Renal pelvis (tissue), 12 donors: ENCODE measurements at places on chromosomes 1 and 21. TPM values are rescaled to one million over a fixed set of nuclear protein-coding genes. Genes with fewer than 3 reads are reported as not detected.

DNA sequence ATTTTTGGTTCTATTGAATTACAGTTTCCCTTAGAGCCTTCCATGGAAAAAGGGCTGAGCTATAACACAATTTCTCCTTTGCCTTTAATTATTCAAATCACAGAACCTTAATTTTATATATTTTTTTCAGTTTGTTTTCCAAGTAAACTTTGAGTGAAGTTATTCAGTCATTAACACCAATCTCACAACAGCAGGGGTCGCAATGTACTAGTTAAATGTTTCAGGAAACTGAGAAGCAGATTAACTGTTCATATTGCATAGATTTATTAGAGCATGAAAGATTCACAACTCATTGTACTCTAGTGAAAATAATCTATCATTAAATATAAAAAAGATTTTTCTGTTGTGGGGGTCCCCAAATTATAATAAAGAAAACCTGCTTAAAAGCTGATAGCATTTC lies 64.1 kb downstream of the KIFAP3 start:
- peak; percentile 27 for DNase-seq

Gene OXCT2
- 0.56 TPM for polyA plus RNA-seq

GRCh38 chr1:17494114-17494729 lies 45.3 kb upstream of the ARHGEF10L start:
- DNase-seq: no peak

- no peak for DNase-seq
Observed at GRCh38 chr1:90162216-90162615, 167.3 kb downstream of the ZNF326 start.

DNA sequence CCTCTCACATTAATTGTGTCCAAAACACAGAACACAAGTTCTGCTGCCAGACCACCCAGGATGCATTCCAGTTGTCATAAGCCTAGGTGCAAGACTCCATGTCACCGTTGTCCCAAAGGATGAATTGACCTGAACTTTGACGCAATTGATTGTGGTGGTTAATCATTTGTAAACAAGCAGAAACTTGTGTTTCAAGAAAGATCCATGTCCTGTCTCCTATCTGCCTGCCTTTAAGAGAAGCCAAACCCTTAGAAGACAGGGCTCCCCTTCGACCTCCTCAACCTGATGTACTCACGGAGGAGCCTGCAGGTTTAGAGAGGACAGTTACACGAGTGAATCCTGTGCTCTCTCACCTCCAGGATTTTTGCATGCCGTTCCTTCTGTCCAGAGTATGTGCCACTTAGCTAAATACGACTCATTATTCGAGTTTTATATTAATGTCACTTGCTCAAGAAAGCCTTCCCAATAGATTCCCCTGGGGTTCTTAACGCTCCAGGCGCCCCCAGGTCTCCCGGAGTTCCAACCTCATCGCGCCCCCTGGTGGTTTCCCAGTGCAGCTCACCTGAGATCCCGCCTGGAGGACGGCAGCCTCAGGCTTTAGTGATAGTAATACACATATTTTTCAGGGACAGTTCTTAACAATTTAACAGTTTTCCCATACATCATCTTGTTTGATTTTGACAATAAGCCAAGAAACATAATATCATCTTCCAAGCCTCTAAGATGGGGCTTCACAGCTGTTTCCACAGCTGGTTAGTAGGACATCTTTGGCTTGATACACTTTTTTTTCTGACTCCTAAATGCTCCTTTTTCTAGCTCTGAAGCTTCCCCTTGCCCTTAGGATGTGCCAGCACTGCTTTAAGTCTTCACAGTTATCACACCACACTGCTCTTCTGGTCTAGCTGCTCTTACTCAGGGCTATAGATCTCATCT lies 2.4 kb upstream of the C8B start:
- peak; percentile 9 for DNase-seq

DNA sequence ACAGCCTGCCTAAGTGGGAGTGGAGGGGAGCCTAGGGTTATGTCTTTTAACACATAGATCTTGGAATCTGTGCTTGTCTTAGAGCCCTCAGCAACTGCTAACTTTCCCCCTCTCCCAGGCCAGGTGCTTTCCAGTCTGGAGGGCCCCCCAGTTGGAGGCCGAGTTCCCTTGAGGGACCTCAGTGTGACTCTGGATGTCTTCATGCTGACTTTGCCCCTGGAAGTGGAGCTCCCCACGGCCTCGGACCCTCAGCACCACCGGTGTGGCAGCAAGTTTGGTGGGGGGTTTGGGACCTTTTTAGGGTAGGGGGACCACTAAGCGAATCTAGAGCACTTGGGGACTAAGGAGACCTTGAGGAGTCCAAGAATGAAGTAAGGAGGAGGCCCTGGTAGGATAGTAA lies 22.9 kb downstream of the HYI start:
- DNase-seq: no peak

GRCh38 chr1:145714524-145715111 lies 4.7 kb upstream of the CD160 start:
- DNase-seq: no peak

DNA sequence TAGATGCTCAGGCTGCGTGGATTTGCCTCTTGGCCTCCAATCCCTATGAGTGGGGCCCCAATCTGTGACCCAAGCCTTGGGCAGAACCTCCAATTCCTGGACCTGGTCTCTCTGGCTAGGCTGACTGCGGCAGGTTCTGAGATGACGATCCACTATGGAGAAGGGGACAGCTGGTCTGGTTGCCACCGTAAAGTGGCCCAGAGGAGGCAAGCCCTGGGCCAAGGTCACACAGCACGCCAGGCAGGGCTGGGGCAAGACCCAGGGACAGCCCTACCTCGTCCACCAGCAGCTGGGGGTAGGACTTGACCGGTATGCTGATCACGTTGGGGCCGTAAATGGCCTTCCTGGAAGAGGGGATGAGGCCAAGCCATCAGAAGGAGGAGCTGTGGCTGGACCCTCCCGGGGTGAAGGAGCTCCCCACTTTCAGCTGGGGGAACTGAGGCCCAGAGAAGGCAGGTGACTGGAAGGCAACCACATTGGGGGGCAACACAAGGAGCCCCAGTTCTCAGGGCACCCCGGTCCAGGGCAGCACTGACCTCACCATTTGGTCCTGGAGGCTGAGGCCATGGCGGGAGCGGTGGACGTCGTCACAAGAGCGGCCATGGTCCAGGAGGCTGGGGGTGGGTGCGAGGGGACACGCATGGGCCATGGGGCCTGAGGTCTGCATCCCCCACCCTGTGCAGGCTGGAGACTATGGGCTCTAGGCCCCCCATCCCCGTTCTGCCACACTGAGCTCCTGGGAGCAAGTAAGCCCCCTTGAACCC lies 9.8 kb downstream of the ATP13A2 start:
- DNase-seq: no peak

DNA sequence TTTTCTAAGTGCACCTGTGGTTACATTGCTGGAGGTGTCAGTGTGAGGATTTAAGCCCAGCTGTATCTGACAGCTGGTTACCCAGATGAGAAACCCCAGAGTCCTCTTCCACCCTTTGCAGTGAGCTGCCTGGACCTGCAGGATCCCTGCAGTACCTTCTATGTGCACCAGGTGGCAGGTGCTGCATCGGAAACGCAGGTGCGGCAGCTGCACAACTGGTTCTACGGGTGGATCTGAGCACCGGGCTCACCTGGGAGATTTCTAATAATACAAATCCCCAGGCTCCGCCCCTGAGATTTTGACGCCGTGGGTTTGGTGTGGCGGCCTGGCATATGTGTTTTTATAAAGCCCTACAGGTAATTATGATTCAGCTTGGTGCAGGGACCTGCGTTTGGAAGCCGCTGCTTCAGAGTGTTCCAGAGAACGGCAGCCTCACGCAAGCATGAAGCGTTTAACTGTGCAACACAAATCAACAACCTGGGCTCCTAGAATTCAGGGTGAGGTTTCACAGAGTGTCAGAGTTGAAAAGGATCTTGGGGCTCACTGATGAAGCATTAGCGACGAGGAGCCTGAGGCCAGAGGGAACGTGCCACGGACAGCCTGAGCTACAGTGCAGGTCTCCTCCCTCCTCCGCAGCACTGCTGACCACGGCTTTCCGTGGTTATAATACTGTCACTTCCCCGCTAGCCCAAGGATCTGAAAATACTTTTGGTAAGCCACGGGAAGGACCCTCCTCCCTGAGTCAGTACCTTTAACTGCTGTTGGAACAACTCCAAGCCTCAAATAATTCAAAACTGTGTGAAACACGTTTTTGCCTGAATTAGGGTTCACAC lies 96.7 kb upstream of the TRABD2B start:
- peak; percentile 87 for DNase-seq

Gene TRIM67
- 0.11 TPM for polyA plus RNA-seq

DNA sequence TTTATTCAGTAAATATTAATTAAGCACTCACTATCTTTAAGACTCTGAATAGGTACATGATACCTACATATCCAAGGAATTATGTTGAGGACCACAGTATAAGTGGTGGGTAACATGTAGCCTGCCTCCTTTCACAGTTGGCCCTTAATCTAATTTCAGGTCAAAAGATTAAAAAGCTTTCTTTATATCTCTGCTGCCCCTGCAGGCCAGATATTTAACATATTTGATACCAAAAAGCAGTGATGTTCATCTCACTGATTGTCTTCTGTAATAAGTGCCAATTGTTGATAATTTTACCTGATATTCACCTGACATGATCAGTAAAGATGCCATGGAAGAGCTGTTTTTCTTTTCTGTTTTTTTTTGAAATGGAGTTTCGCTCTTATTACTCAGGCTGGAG lies 36.5 kb downstream of the RLF start:
- no peak for DNase-seq

GRCh38 chr1:164846731-164847691 lies 288.0 kb downstream of the PBX1 start:
- DNase-seq: no peak

Gene S100A8
- polyA plus RNA-seq: 17.8 TPM

DNA sequence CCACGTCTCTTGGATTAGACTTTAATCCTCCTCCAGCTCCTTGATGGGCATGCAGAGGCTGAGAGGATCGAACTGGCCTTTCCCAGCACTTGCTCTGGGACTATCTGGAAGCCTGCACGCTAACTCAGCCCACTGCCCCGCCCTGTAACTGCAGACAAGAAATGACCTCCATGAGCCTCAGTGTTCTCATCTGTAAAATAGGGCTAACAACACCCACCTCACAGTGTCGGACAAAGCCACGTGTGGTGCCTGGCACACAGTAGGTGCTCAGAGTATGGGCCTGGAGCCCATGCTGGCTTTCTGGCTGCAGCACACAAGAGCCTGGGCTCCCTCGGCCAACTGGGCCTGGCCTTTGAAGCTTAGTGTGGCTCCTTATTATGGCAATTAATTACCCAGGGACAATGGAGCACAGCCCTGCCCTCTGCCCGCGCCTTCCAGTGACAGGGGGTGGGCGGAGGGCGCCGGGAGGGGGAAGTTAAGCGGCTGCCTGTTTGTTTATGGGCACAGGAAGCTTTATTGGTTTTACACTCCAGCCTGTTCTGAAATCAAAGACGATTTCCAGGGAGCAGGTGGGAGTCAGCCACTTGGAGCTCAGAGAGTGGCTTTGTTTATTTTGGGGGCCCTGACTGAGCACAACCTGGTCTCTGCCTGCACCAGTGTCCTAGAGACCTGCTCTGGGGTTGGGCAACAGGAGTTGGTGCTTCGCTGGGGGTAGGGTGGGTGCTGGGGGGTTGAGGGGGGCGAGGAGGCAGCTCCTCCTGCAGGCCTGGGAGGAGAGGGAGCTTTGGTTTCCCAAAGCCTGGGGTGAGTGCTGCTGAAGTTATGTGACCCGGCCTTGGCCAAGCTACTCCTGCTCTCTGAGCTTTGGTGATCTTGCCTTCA lies 31.0 kb downstream of the PAX7 start:
- no peak for DNase-seq

Gene LEMD1
- polyA plus RNA-seq: 4.6 TPM

- DNase-seq: no peak
Observed at GRCh38 chr1:68128157-68128556, 77.7 kb upstream of the DIRAS3 start.

DNA sequence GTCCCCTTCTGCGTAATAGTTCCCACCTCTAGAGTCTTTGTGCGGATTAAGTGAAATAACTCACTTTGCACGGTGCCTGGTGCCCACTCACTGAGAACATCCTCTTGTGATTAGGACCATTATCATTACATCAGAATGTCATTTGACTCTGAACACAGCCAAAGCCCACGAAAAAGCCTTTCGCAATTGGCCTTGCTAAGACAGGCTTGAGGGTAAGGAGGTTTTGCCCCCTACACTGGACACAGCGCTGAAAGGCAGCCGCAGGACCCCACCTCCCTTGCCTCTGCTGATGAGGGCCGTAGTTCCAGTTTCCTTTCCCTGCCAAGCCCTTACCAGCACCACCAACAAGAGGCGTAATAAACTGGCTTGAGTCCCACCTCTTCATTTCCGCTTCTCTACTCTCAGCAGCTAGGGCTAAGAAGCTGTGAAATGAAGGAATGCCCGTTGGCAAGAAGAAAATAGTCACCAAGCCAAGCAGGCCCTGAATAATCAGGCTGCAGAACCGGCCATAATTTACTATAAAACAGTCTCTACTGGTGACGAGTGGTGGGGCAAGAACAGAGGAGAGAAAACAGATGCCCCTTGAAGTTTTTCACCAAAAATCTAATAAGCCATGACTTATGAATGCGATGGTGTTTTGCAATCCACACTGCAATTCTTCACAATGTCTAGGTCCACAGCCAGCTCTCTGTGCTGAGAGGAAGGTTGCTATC lies 53.1 kb downstream of the SH3GLB1 start:
- DNase-seq: no peak

Gene HSF2BP
- polyA plus RNA-seq: 2.6 TPM

Gene UBL4B
- polyA plus RNA-seq: not detected

GRCh38 chr21:45580576-45581321 lies 38.5 kb upstream of the SLC19A1 start:
- no peak for DNase-seq

DNA sequence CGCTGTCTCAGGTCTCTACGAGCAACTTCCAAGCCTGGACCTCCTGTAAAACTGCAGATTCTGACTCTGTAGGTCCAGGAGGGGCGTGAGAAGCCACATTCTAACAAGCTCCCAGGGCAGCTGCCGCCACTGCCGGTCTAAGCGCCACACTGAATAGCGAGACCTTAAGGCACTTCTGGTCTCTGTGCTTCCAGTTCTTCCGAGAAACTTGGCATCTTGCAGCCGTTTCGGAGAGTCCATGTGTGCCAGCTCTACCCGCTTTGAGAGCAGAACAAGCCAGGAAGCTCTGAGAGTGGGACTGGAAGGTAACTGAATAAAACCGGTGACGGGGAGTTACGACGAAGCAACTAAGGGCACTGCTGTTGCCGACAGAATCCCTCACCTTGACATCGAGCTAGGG lies 12.5 kb downstream of the AGT start:
- DNase-seq: no peak

DNA sequence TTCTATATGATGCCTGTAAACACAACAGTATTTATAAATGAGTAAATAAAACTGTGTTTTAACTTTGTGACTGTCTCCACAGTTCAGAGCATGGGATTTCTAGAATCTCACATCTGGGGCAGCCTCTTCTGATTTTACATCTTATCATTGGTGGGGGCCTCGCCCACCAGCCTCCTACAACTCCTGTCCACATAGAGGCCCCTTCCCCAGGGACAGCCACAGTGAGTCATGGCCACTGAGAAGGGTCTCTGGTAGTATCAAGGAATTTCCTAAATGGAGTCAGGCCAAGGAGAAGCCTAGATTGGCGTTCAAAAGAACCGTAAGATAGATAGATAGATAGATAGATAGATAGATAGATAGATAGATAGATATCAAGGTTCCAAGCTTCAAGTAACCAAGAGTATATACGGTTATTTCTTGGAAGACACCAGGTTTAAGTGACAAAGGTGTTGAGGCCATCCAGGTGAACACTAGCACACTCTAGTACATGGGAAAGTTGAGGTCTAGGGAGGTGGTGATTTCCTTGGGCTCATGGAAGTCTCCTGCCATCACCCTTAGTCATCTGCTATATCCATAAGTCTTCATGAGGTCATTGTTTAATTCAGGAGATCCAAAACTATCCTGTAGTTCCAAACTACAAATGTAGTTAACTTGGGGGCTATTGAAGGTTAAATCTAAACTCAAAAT lies 121.6 kb downstream of the SYT2 start:
- no peak for DNase-seq

- DNase-seq: no peak
Observed at GRCh38 chr1:14135070-14135469, 435.1 kb downstream of the PRDM2 start.
